Motor neuron (in vitro differentiated cells): ENCODE measurements at places on chromosomes 11 and 22. TPM values are rescaled to one million over a fixed set of nuclear protein-coding genes. Genes with fewer than 3 reads are reported as not detected.

DNA sequence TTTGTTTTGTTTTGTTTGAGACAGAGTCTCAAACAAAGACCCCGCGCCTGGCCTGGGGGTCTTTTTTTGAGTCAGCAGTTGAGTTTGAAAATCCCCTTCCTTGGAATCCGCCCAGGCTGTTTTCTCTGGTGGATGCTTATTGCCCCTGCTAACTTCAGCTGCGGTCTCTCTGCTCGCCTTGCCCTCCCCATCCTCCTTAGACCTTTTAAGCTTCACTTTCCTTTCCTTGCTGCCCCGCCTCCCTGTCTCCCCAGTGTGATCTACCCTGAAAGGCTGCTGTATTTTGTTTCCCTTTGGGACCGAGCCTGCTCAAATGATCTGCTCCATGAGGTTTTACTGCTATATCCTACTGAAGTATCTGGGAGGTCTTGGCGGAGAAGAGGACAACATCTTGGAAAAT, 2.5 kb downstream of the USP18 start:
- ATAC-seq = no peak

GRCh38 chr11:56714206-56714605, 15.3 kb downstream of the OR9G1 start:
- no peak for ATAC-seq

- peak; percentile 25 for ATAC-seq
Measured at GRCh38 chr11:15926071-15926470, 430.3 kb downstream of the SOX6 start.

GRCh38 chr22:50141462-50141861, 29.1 kb upstream of the PANX2 start:
- peak; percentile 18 for ATAC-seq

The BLID gene
- 2.4 and 2.9 TPM in 2 replicates for total RNA-seq

The APOBEC3G gene
- 0.88 and 1.1 TPM in 2 replicates for total RNA-seq

The SNX15 gene
- total RNA-seq = 11.3 and 11.9 TPM in 2 replicates

The HSPB2 gene
- 0.81 and 0.87 TPM in 2 replicates for total RNA-seq

The SYT13 gene
- total RNA-seq = 44.8 and 50.9 TPM in 2 replicates

The HMOX1 gene
- 21.8 and 24.8 TPM in 2 replicates for total RNA-seq

DNA sequence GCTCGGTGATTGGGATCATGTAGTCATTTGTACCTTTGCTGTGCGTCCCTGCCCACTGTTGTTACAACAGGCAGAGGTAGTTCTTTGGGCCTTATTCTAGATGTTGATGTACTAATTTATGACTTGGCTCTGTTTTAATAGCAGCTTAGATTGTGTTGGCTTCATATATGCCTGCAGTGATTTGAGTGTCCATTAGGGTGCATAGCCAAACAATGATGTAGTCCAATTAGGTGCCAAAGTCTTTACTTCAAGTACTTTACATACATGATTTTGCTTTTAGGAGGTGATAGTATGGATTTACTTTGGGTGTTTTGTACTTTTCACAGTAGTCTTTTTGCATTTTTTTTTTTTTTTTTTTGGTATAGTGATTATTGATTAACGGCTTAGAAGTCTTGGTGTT, 46.4 kb downstream of the PPP6R3 start:
- ATAC-seq = no peak

- ATAC-seq = no peak
Measured at GRCh38 chr22:41939981-41940831, 6.7 kb downstream of the CENPM start.
